ENCODE measurements at places on chromosomes 16 and 17.

- H3K36me3 ChIP-seq, result no peaks in the 10 kb centered on the region
- DNase-seq, result no peak
- no peak overlapping the region for H3K27ac ChIP-seq
- no peak overlapping the region for H3K4me3 ChIP-seq
Observed at GRCh38 chr17:9192010-9192409, 170.7 kb downstream of the NTN1 start.

DNA sequence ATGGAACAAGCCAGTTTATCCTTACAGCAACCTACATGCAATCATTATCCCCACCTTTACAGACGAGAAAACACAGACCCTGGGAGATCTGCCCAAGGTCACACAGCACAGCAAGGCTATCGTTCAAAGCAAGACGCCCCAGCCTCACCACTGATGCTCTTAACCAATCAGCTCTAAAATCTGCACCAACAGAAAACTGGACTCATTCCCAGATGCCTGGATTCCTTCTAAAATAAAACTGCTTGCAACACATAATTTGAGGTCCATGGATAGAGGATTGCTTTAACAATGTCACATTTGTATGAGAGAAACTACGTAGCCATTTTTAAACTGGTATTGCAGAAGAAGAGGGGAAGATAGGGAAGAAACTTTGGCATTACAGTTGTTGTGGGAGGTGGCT, 6.8 kb downstream of the COTL1 start:
- H3K27ac ChIP-seq, result no peak overlapping the region
- no peak overlapping the region for H3K4me3 ChIP-seq
- H3K27me3 ChIP-seq, result no peaks in the 10 kb centered on the region
- no peaks in the 10 kb centered on the region for H3K36me3 ChIP-seq

DNA sequence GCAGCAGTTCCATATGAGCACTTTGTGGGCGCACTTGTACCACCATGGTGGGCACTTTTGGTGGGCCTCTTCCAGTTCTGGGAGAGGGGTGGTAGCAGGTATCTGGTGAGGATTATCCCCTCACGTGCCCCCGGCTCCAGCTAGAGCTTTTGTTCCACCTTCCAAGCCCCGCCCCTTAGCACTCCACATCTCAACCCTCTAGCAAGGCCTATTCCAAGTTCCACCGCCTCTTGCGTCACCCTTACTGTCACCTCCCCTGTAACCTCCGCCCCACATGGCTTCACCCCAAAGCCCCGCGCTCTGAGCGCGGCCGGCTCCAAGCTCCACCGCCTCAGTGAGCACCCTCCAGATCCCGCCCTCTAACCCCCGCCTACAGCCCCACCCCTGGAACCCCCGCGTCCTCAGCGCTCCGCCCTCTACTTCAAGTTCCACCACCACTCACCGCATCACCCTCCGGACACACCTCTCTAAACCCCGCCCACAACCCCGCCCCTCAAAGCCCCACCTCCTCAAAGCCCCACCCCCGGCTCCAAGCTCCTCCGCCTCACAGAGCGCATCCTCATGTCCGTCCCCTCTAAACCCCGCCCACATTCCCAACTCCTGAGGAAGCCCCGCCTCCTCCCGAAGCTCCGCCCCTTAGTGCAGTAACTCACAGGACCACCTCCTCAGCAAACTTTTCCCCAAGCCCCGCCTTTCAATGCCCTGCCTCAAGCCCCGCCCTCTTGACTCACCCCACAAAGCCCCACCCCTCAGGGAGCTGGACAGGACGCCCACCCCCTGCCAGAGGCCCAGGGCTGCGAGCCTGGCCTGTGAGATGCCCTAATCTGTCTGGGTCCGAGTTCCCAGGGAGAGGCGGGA, 11.1 kb downstream of the SCN4A start:
- no peak overlapping the region for H3K27ac ChIP-seq
- H3K4me1 ChIP-seq, result no peaks in the 10 kb centered on the region
- no peaks in the 10 kb centered on the region for H3K36me3 ChIP-seq
- peak overlapping the region; percentile 24 for H3K4me3 ChIP-seq
- no peaks in the 10 kb centered on the region for H3K27me3 ChIP-seq

DNA sequence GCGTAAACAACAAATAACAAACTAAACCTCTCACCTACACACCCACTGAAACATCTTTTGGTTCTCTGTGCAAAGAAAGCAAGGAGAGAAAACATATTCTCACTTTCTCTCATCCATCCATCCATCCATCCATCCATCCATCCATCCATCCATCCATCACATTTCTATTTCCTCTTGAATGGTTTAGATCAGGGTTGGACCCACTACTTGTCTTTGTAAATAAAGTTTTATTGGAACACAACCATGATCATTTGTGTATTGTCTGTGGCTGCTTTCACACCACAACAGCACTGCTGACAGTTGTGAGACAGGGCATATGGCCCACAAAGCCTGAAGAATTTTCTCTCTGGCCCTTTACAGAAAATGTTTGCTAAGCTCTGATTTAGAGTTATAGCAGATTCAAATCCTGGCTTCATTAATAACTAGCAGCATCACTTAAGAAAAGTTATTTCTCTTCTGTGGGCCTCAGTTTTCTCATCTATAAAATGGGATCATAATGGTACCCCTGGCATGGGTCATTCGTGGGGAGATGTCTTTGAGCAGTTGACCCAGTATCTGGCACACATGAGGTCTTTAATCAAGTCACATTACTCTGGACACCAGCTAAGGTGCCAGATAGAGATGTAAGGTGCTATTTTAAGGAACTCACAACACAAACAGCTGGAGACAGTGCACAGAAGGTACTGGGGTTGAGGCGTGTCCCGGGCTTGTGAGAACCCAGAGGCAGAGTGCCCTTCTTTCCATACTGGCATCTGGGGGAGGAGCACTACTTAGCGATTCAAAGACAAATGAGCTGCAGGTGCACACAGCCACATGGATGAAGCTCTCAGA, 146.3 kb downstream of the CMIP start:
- no peaks in the 10 kb centered on the region for H3K4me1 ChIP-seq
- no peak overlapping the region for H3K27ac ChIP-seq
- no peaks in the 10 kb centered on the region for H3K27me3 ChIP-seq
- no peak for DNase-seq
- H3K36me3 ChIP-seq, result no peaks in the 10 kb centered on the region
- H3K4me3 ChIP-seq, result no peak overlapping the region

GRCh38 chr17:69254187-69254586, 25.6 kb upstream of the ABCA10 start:
- no peak for DNase-seq
- no peak overlapping the region for H3K4me3 ChIP-seq
- no peak overlapping the region for H3K27ac ChIP-seq
- H3K36me3 ChIP-seq, result peaks cover 57% of the 10 kb centered on the region
- no peaks in the 10 kb centered on the region for H3K27me3 ChIP-seq
- no peaks in the 10 kb centered on the region for H3K4me1 ChIP-seq

GRCh38 chr16:54843424-54843750, 87.3 kb upstream of the IRX5 start:
- no peak overlapping the region for H3K27ac ChIP-seq
- H3K36me3 ChIP-seq, result no peaks in the 10 kb centered on the region
- no peaks in the 10 kb centered on the region for H3K4me1 ChIP-seq
- H3K4me3 ChIP-seq, result no peak overlapping the region

DNA sequence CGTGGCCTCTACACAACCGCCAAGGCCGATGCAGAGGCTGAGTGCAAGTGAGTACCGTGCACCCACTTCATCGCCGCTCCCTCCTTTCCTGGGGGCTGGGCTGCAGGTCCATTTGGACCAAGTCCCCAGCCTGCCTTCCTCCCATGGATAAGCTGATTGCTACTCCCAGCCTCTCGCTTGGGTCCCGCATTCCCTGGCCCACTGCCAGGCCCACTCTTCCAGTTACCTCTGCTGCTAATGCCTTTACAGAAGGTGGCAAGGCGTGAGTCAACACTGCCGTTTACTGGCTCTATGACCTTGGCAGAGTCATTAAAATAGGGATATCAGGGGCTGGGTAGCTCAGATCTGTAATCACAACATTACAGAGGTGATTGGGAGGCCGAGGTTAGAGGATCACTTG, 11.2 kb downstream of the SULT1A2 start:
- H3K4me3 ChIP-seq, result no peak overlapping the region
- H3K27ac ChIP-seq, result no peak overlapping the region
- DNase-seq, result no peak

DNA sequence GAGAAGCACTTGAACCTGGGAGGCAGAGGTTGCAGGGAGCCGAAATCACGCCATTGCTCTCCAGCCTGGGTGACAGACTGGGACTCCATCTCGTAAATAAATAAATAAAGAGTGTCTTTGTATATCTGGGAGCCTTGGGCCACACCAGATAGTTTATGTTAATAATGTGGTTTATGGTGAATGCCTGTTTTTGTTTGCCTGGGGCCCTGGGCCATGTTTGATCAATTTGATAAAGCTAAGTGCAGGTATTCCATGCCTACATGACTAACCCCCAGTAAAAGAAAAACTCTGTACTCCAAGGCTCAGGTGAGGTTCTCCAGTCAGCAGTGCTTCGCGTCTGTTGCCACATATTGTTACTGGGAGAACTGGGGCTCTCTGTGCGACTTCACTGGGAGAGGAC, 15.1 kb downstream of the SCIMP start:
- H3K27me3 ChIP-seq, result no peaks in the 10 kb centered on the region
- peaks cover 6% of the 10 kb centered on the region for H3K4me1 ChIP-seq
- H3K27ac ChIP-seq, result no peak overlapping the region
- no peak for DNase-seq
- H3K4me3 ChIP-seq, result no peak overlapping the region
- no peaks in the 10 kb centered on the region for H3K36me3 ChIP-seq

GRCh38 chr16:55622930-55623561, 32.7 kb upstream of the SLC6A2 start:
- peak; percentile 56 for DNase-seq
- no peak overlapping the region for H3K27ac ChIP-seq
- no peaks in the 10 kb centered on the region for H3K4me1 ChIP-seq
- H3K4me3 ChIP-seq, result no peak overlapping the region
- H3K27me3 ChIP-seq, result no peaks in the 10 kb centered on the region

GRCh38 chr16:87674419-87674818, 72.1 kb downstream of the JPH3 start:
- no peak overlapping the region for H3K4me3 ChIP-seq
- no peaks in the 10 kb centered on the region for H3K36me3 ChIP-seq
- no peak for DNase-seq
- no peak overlapping the region for H3K27ac ChIP-seq
- H3K27me3 ChIP-seq, result no peaks in the 10 kb centered on the region
- no peaks in the 10 kb centered on the region for H3K4me1 ChIP-seq

GRCh38 chr17:81030741-81031565, 4.0 kb upstream of the BAIAP2 start:
- DNase-seq, result peak; percentile 84
- H3K36me3 ChIP-seq, result no peaks in the 10 kb centered on the region
- peak overlapping the region; percentile 79 for H3K27ac ChIP-seq
- H3K4me3 ChIP-seq, result peak overlapping the region; percentile 0
- H3K4me1 ChIP-seq, result peaks cover 30% of the 10 kb centered on the region
- H3K27me3 ChIP-seq, result no peaks in the 10 kb centered on the region

DNA sequence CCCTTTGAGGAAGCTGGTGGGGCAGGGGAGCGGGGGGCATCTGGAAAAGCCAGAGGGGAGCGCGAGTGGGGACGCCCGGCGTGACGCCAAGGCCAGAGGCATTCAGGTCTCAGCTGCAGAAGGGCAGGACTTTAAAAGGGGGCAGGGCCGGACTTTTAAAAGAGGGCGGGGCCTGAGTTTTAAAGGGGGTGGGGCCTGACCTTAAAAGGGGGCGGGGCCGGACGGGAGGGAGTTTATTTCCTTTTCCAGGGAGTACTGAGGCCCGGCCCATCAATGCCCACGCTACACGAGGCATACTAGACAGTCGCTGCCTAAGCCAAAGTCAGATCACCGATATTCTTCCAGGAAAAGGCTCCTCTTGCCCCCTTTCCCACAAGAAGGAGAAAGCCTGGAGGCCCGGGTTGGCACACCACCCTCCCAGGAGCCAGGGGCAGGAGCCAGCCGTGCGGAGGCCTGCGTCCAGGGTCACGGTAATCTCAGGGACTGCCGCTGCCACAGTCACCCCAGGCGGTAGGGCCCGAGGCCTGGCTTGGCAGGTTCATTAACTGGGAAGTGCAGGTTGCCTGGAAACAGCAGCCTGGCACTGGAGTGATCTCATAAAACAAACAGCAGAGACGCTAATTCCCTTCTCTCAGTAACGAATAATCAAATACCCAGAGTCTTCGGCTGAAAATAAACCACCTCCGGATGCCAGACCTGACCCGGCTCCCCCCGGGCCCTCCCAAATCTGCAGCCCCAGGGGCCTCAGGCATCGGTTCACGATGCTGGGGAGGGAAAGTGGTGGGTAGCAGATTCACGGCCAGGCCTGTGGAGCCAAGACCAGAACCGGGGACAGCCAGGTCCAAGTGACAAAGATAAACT, 90.7 kb downstream of the TIMM22 start:
- H3K4me3 ChIP-seq, result peak overlapping the region; percentile 8
- no peaks in the 10 kb centered on the region for H3K4me1 ChIP-seq
- peak; percentile 85 for DNase-seq

DNA sequence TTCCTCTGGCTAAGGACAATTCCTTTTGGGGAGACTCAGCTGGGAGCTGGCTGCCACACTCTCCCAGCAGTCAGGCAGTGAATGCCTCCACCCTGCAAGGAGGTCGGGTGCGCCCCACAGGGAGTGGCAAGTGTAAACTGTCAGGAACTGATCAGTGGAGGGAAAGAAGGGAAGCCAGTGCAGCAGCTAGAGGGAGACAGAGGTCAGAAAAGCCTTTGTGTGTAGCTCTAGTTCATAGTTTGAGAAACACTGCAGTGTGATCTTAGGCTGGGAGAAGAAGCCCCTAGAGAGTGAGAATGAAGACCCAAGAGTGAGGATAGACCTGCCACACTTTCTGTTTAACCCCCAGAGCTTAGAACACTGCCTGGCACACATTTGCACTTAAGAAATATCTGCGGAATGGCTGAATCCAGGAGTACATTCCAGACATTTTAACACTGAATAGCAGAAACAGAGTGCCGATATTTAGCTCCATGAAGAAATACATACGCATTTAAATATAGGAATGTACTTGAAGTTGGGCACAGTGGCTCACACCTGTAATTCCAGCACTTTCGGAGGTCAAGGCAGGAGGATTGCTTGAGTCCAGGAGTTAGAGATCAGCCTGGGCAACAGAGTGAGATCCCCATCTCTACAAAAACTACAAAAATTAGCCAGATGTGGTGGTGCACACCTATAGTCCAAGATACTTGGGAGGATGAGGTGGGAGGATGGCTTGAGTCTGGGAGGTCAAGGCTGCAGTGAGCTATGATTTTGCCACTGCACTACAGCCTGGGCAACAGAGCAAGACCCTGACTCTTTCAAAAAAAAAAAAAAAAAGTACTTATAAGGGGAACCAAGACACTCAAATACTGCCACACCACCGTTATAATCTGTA, 11.1 kb upstream of the SLC5A11 start:
- H3K4me1 ChIP-seq, result no peaks in the 10 kb centered on the region
- H3K36me3 ChIP-seq, result no peaks in the 10 kb centered on the region
- H3K27ac ChIP-seq, result no peak overlapping the region
- no peaks in the 10 kb centered on the region for H3K27me3 ChIP-seq
- H3K4me3 ChIP-seq, result no peak overlapping the region

- no peak overlapping the region for H3K4me3 ChIP-seq
- H3K27me3 ChIP-seq, result no peaks in the 10 kb centered on the region
- no peaks in the 10 kb centered on the region for H3K36me3 ChIP-seq
- H3K27ac ChIP-seq, result no peak overlapping the region
- DNase-seq, result no peak
- H3K4me1 ChIP-seq, result no peaks in the 10 kb centered on the region
Observed at GRCh38 chr16:86850670-86851069, 272.3 kb downstream of the FOXL1 start.

- peak; percentile 74 for DNase-seq
- H3K27me3 ChIP-seq, result no peaks in the 10 kb centered on the region
- H3K36me3 ChIP-seq, result peaks cover 38% of the 10 kb centered on the region
- no peak overlapping the region for H3K4me3 ChIP-seq
Observed at GRCh38 chr17:17810084-17810894, 26.5 kb downstream of the SREBF1 start.

GRCh38 chr16:65294165-65294564, 172.3 kb upstream of the CDH11 start:
- no peak for DNase-seq
- no peaks in the 10 kb centered on the region for H3K36me3 ChIP-seq
- H3K4me1 ChIP-seq, result no peaks in the 10 kb centered on the region
- H3K27ac ChIP-seq, result no peak overlapping the region

Measured in right lobe of liver (tissue), 6 donors.